ENCODE measurements at places on chromosomes 3 and 15.

- DNase-seq, result no peak
Measured at GRCh38 chr15:63482874-63483323, 21.5 kb upstream of the USP3 start.

GRCh38 chr3:188417766-188418165, 263.8 kb downstream of the LPP start:
- no peak for DNase-seq

GRCh38 chr15:68450192-68450591, 18.2 kb upstream of the ITGA11 start:
- no peak for DNase-seq

DNA sequence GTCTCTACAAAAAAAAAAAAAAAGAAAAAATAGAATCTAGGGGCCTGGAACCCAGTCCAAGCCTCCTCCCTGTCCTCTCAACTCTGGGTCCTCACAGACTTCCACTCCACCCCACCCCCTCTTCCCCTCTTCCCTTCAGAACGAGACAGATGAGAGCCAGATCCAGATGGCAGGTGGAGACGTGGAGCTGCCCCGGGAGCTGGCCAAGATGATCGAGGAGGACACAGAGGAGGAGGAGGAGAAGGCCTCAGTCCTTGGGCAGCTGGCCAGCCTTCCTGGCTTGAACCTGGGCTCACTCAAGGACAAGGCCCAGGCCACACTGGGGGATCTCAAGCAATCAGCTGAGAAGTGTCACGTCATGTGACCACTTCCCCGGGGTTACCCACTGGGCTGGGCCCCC, 3.6 kb downstream of the CPLX3 start:
- no peak for DNase-seq

- DNase-seq, result no peak
Measured at GRCh38 chr3:64530434-64531049, 157.3 kb downstream of the ADAMTS9 start.

GRCh38 chr15:68656438-68656739, 77.6 kb downstream of the CORO2B start:
- DNase-seq, result no peak

DNA sequence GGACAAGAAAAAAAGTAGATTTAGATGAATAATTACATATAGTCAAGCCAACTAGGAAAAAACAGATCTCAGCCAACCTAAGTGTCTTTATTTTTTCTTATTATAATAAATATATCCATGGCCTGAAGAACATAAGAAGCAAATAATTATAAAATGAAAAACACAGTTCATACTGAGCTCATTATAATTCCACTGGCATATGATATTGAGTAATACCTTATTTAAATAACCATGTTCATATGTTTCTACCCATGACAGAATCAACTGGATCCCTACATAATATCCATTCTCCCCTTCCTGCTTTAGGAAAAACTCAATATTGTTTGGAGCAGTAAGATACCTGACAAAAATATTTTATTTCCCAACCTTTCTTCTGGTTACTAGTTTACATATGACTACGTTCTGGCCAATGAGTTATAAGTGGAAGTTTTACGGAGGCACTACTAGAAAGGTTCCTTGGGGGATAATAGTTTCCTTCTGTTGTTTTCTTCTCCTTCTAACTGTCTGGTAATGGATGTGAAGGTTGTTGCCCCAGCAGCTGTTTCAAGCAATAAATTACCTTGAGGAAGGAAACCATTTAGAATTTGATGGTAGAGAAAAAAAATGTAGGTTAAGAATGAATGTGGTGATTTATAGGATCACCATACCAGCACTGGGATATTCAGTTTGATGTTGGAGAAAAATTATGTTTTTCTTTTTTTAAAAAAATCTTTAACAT, 184.1 kb upstream of the MBNL1 start:
- no peak for DNase-seq

GRCh38 chr3:16289144-16289889, 24.3 kb downstream of the OXNAD1 start:
- DNase-seq, result no peak

- DNase-seq, result no peak
Measured at GRCh38 chr3:188390343-188390718, 236.4 kb downstream of the LPP start.

GRCh38 chr15:62365795-62366442, 200.8 kb upstream of the C2CD4B start:
- DNase-seq, result no peak

- no peak for DNase-seq
Measured at GRCh38 chr3:82355228-82355627, 593.8 kb upstream of the GBE1 start.

- DNase-seq, result no peak
Measured at GRCh38 chr15:52796228-52796521, 6.0 kb upstream of the ONECUT1 start.

DNA sequence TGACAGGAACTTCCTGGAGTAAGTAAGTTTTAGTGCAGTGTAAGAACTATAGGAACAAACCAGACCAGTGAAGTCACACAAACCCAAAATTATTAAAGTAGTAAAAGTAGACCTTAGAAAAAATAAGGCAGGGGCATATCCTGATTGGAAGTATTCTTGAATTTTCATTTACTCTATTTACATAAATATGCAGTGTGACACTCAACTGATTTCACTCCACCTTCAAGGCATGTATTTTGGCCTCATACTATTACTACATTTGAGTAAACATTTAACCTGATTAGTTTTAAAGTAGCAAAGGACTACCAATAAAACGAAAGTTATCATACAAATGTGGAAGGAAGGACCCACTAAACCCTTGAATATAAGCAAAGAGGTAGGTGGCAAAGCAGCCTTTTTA, 22.8 kb downstream of the TRNT1 start:
- DNase-seq, result no peak

- DNase-seq, result no peak
Measured at GRCh38 chr3:17558565-17558964, 183.9 kb downstream of the TBC1D5 start.

DNA sequence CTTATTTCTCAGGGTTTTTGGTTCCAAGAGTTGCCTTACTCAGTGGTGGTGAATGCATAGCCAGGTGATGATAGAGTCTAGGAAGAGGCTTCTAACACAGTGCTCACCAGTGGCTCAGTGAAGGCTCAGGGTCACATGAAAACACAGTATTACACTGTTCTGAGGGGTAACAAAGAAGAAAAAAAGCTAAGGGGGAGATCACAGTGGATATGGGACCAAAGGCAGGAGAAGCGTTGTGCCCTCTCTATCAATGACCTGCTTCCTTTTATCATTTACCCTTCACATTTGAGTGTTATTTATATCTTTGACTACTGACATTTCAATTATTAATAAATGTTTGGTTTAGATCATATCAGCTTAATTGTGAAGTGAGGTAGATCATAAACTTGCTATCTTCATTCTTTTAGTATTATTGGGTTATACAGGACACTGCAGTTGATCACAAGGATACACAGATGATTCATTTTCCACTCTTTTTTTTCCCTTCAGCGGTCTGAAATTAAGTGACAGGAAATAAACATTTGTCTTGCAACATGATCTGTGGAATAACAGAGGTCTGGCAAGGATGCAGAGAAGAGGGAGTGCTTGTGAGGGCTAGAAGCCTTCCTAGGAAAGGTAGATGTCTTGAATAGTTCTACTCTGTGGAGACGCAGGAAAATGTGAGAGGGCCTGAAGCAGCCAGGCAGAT, 171.7 kb downstream of the C3orf38 start:
- DNase-seq, result no peak

DNA sequence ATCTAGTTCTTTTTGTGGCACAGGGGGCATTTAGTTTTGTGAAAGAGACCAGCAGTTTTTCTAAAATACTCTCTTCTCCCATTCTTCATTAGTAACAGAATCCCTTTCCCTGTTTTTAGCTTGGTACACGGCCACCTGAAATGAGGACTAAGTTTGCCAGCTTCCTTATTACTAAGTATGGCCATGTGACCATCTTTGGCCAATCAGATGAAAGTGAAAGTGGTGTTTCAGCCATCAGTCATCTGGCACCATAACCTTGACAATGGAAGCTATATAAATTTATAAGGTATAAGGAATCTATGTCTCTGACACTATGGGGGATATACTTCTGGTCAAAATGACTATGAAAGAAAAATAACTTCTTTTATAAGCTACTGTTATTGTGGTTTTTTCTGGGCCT, 570.4 kb downstream of the AGBL1 start:
- no peak for DNase-seq

- no peak for DNase-seq
Measured at GRCh38 chr3:100106531-100107141, 7.7 kb downstream of the FILIP1L start.

All from activated CD4-positive, alpha-beta T cell treated with anti-CD3 and anti-CD28 coated beads, Interleukin-2, amount 50 U/mL, for 24 hours (primary cell).